Forelimb muscle (tissue), 1 donor: ENCODE measurements at places on chromosomes 16 and 17. TPM values are rescaled to one million over a fixed set of nuclear protein-coding genes. Genes with fewer than 3 reads are reported as not detected.

The MGRN1 gene
- polyA plus RNA-seq = 35.5 TPM

The AIPL1 gene
- not detected for polyA plus RNA-seq

The E2F4 gene
- polyA plus RNA-seq = 40.5 TPM

DNA sequence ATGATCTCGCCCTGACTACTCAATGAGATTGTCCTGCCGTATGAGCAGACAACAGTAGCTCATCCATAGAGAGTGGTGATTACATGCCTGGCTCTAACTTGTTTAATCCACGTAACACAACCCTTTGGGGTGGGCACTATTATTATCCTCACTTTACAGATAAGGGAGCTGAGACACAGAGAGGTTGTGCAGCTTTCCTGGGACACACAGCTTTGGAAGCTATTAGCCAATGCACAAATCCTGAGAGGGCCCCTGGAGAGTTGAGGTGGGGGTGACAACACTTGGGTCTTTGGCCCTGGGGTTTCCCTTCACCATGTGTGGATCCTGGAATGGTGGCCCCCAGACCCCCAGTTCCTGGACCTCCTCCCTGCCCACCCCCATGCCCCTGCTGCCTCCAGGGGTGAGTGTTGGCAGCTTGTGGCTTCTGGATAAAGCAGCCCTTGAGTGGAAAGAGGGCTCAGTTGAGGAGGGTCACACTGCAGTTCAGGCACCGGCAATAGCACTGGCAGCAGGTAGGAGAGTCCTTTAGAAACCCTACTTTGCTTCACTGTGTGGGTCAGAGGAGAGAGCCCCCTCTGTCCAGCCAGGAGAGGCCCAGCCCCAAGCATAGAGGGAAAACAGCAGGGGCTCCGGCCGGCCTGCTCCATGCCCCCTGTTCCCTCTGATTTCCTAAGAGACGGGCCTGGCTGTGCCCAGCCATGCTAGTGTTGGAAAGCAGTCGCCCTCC is 230.7 kb downstream of the KATNIP start:
- DNase-seq = no peak

GRCh38 chr16:65041667-65042066 is 80.2 kb downstream of the CDH11 start:
- DNase-seq = no peak

DNA sequence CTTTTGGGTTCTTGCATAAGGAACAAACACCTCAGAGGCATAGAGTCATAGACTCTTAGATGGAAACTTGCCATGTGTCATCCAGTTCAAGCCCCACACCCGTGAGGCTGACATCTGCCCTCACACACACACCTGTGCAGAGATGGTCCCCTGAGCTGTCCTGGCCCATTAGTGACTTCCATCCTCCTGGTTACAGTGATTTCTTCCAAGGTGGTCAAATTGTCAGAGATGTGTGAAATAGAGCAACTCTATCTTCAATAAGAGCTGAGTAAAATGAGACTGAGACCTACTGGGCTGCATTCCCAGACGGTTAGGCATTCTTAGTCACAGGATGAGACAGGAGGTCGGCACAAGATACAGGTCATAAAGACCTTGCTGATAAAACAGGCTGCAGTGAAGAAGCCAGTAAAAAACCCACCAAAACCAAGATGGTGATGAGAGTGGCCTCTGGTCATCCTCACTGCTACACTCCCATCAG is 342.2 kb upstream of the TNRC6C start:
- no peak for DNase-seq

GRCh38 chr17:2397247-2398171 is 3.4 kb downstream of the MNT start:
- no peak for DNase-seq

GRCh38 chr16:80527297-80527696 is 13.5 kb upstream of the DYNLRB2 start:
- no peak for DNase-seq

The CASKIN2 gene
- polyA plus RNA-seq = 20.1 TPM
